Activated naive CD8-positive, alpha-beta T cell treated with anti-CD3 and anti-CD28 coated beads, Interleukin-2, amount 50 U/mL, for 16 hours (primary cell): ENCODE measurements at places on chromosomes 2 and 18.

GRCh38 chr2:24816884-24817283 is 23.7 kb downstream of the CENPO start:
- no peak for DNase-seq

GRCh38 chr2:107777974-107778373 is 48.7 kb upstream of the RGPD4 start:
- no peak for DNase-seq

GRCh38 chr2:124048664-124049063 is 23.6 kb downstream of the CNTNAP5 start:
- DNase-seq = no peak

DNA sequence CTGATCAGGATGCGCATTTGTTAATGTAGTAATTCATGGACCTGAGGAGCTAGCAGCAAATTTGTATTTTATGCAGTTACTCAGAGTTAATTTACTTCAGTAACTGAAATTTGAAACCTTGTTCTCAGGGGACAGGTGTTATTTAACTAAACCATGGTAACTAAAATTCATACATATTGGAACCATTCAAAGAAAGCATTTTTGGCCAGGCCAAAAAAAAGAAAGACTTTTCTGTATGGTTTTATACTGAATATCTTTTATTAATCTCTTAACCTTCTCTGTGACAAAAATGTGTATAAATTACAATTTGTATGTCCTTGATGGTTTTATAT is 4.4 kb upstream of the KLHL23 start:
- DNase-seq = no peak

DNA sequence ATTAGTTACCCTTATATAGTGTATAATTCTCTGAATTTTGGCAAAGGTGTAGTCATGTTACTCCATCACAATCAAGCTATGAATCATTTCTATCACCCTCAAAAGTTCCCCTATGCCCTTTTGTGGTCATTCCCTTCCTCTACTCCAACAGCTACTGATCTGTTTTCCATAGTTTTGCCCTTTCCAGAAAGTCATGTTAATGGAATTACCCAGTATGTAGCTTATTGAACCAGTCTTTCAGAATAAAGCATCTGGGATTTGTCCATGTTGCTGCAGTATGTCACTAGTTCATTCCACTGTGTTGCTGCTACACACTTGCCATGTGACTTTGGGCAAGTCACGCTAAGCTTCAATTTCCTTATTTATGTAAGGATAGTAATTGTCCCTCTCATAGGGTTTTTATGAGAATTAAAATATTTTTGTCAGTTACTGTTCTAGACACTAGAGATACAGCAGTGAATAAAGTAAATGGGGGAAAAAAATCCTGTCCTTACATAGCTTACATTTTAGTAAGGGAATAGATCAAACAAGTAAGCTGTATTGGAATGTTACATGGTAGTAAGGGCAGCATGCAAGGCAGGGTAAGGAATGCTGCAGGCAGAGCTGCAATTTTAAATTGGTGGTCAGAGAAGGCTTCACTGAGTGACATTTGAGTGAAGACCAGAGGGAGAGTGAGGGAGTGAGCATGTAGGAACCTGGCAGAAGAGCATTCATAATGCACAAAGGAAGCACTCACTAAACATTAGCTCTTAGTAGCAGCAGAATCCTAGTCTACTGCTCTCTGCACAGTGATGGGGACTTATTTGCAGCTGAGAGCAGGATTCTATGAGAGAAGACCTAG is 80.3 kb upstream of the TSPYL6 start:
- no peak for DNase-seq

GRCh38 chr2:202034249-202035088 is 814 bp downstream of the FZD7 start:
- no peak for DNase-seq

GRCh38 chr18:74292541-74292858 is 737 bp upstream of the CYB5A start:
- no peak for DNase-seq

DNA sequence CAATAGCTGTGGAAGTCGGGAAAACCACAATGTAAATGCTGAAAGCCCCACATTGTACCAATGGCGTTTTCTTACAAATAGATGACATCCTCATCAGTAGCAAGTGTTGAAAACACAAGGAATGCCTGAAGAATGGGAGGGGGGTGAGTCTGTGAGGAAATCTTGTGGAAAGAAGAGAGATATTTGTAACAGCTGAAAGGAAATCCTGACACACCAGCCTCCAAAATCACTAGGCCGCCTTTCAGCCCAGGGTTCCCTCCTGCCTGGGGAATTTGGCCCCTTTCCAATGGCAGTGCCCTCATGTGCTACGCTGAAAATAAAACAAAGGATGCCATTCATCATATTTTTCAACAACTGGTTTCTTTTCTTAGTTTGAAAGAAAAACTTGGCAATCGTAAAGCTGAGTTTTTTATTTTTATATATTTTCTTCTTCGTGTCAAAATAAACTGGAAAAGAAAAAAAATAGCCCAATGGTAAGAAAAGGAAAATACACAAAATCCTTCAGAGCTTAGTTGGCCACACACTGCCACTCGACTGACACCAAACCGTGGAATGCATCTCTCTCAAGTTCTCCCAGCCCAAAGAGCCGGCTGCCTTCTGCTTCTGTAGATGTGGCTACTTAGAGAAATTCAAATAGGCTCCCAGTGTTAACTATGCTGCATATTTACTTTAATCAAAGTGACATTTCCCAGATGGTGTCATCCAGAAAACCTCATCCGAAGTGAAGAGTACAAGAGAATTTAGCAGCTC is 52.0 kb downstream of the FTCDNL1 start:
- DNase-seq = no peak

- no peak for DNase-seq
Measured at GRCh38 chr2:39059366-39059952, 61.4 kb downstream of the SOS1 start.

- DNase-seq = no peak
Measured at GRCh38 chr2:132620115-132620514, 49.9 kb downstream of the LYPD1 start.

DNA sequence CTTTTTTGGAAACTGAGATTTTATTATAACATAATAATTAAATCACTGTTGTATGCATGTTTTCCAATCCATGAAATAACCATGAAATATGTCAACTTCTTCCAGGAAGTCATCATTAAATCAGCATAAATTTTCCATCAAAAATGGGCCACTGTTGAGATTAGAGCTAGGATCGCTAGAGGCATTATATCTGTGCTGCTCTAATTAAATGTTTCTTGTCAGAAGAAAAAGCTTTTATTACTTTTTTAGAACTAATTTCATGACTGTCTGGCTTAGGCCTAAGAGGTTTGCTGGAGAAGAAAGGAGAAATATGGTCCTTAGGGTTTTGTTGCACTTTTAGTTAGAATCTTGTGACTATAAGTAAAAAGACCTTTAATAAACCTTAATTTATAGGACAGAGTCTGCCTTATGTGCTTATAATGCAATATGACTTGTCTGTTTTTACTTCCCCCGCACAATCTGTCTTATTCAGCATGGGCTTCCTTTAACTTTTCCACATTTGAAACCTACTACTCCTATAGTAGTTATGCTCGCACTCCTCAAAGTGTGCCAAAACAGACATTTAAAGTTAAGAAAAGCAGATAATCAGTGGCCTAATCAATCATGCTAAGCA is 363.4 kb upstream of the GCFC2 start:
- no peak for DNase-seq

- no peak for DNase-seq
Measured at GRCh38 chr18:58402247-58402646, 226.6 kb downstream of the ALPK2 start.

DNA sequence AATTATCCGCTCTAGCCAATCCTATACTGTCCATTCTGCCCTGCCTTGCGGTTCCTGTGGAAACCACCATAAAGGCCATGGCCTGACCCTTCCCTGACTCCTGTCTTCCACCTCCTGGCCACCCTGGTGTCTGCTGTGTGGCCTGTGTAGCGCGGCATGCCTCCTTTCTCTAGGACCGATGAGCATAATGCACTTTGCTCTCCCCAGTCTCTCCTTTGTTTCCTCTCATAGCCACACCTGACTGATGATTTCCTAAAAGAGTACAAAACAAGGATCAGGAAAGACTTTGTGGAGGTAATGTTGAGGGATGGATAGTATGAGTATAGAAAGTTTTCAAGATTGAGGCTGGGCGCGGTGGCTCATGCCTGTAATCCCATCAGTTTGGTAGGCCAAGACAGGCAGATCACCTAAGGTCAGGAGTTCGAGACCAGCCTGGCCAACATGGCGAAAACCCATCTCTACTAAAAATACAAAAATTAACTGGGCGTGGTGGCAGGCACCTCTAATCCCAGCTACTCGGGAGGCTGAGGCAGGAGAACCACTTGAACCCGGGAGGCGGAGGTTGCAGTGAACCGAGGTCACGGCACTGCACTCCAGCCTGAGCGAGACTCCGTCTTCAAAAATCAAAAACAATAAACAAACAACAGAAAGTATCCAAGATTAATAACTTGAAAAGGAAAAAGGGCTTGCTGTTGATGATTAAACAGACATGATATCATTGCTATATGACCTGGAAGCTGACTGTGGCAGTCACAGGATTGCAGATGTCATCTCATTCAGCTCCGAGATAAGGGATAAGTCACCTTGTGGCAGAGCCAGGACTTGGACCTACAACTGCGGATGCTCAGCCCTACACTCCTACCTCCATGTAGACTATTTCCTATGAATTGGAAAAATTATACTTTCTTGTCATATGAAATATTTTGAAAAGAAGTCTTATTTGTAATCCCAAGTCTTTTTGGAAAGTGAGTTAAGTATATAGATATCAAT is 16.6 kb downstream of the SOWAHC start:
- DNase-seq = no peak

GRCh38 chr2:221289389-221289788 is 282.7 kb downstream of the EPHA4 start:
- DNase-seq = no peak

DNA sequence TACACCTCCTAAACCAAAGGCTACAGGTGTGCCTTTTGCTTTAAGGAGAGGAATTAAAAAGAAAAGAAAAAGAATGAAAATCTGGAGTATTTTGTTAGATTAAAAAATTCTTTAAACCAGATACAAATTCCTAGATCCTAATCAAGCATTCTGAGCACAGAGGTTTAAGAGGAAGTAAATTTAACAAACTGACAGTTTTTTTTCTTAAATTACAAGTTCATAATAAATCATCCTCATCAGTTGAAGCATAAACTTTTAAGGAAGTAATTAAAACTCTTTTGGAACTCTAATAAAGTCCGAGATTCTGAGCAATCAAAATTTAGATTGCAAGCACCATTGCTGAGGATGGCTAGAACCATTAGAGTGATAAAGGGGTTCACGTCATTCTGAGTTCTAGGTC is 75.1 kb downstream of the POLE4 start:
- DNase-seq = no peak

DNA sequence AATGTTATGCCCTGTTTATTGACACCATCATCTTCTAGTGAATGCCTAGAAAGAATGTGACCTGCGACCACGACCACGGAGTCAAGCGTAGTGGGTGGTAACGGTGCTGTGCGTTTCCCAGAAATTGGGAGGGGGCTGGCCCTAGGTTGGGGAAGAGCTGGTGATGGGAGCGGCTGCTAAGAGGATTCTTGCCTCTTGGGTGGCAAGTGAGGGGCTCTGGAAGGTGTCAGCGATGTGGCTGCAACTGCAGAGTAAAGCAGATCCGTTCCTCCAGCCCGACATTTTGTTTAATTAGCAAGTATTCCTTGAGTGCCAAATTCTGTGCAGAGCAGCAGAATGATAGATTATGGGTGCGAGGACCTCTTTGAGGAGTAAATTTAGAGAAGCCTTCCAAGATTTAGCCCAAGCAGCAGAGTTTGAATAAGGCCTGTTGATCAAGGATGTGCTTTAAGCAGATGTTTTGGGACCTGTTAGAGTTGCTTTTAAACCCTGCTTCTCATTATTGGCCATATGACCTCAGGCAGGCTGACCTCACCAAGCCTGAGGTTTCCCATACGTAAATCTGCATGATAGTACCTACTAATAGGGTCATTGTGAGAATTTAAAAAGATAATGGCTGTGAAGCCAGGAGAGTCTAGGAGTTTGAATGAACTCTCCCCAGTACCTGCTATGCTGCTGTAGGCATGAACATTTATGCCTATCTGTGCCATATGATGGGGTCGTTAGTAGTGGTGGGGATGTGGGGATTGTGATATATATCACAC is 287.7 kb downstream of the PTGR3 start:
- DNase-seq = no peak

DNA sequence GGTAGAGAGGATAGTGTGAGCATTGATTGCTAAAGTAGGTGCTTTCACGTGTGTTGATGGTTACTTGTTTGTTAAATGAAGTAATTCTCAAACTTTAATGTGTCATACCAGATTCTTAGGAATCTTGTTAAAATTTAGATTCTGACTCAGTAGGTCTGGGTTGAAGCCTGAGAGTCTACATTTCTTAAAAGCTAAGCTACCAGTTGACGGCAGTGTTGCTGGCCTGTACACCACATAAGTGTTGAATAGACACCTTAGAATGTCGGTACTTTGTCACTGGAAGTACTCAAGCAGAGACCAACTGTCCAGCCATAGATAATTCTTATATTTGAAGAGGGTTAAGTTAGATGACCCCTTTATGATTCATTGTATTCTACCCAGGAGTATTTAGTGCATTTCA is 79.8 kb downstream of the ACVR2A start:
- DNase-seq = no peak

- no peak for DNase-seq
Measured at GRCh38 chr2:128547667-128548066, 229.0 kb upstream of the HS6ST1 start.

DNA sequence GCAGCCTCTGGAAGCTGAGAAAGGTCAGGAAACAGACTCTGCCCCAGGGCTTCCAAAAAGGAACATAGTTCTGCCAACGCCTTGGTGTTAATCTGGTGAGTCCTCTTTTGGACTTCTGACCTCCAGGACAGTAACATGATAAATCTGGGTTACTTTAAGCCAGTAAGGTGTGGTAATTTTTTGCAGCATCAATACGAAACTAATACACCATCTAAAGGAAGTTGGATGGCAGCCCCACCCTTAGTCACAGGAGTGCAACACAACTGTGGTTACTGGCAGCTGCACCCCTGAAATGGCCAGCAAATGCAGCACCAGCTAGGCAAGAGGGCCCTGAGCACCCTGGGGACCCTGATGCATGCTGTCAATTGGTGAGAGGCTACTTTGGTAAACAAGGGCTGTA is 25.8 kb downstream of the CREG2 start:
- no peak for DNase-seq

DNA sequence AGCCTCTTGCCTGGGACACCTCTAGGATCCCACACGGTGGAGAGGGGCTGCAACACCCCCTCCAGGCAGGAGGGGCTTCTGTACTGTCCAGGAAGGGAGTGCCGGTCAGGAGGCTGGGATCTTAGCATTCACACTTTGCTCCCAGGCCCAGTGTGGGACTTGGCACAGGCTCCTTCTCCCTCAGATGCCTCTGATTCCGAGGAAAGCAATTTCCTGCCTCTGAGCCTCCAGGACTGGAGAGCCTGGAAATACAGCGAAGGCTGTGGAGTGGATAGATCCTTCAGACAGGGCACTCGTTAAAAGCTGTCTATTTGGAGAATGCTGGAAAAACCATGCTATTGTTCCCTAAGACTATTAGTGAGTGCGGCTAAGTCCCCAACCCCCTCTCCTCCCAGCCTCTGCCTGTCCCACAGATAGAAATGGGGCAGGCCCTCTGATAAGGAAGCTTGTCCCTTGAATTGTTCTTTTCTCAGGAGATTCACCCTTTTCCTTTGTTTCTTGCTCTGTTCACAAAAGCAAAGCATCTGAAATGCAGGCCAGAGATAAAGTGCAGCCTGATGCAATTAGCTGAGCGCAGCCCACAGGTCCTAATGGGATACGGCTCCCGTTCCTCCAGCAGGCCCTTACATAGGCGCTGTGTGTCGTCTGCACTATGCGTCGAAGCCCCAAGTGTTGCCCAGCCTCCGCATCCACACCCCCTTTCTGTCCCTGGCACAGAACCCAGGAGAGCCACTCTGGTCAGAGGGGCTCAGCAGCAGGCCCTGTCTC is 252.2 kb downstream of the KLHL29 start:
- no peak for DNase-seq

- no peak for DNase-seq
Measured at GRCh38 chr2:152594022-152594766, 123.1 kb downstream of the PRPF40A start.
